ENCODE measurements at places on chromosomes 2 and 18.

- DNase-seq = no peak
These were observed 23.5 kb downstream of the TRPM8 start for GRCh38 chr2:233940376-233941276.

DNA sequence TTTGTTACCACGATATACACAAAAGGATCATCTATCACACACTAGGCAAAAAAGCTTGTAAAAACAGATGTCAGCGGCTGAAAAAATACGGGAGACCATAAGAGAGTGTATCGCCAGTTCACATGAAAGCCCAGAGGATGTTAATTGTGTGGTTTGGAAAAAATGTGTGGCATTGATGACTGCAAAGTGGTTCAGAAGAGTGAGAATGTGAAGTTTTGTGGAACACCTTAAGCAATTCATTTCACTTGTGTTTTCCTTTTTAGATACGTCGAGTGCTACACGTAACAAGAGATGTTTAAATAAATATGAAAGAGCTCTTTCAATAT lies 61.7 kb upstream of the DAPL1 start:
- no peak for DNase-seq

GRCh38 chr2:105439141-105439540 lies 40.3 kb upstream of the FHL2 start:
- DNase-seq = no peak

GRCh38 chr2:109069331-109070194 lies 59.4 kb upstream of the SH3RF3 start:
- DNase-seq = no peak

DNA sequence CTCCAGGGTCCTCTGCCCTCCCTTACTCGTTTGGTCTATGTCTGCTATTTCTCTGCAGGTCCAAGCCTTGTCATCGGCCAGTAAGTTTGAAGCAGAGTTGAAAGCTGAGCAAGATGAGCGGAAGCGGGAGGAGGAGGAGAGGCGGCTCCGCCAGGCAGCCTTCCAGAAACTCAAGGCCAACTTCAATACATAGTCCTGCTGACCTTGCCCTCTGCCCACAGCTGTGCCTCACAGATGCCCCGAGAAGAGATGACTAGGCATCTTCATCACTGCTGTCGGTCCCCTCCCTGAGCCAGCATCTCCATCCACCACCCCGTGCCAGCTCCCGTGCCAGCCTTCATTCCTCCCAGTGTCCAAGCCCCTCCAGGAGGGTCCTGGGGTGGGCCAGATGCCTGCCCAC lies 15.6 kb upstream of the GIGYF2 start:
- no peak for DNase-seq

GRCh38 chr18:46224181-46224775 lies 120.1 kb downstream of the HAUS1 start:
- DNase-seq = no peak

GRCh38 chr2:219281588-219281987 lies 2.4 kb downstream of the DNAJB2 start:
- DNase-seq = no peak

DNA sequence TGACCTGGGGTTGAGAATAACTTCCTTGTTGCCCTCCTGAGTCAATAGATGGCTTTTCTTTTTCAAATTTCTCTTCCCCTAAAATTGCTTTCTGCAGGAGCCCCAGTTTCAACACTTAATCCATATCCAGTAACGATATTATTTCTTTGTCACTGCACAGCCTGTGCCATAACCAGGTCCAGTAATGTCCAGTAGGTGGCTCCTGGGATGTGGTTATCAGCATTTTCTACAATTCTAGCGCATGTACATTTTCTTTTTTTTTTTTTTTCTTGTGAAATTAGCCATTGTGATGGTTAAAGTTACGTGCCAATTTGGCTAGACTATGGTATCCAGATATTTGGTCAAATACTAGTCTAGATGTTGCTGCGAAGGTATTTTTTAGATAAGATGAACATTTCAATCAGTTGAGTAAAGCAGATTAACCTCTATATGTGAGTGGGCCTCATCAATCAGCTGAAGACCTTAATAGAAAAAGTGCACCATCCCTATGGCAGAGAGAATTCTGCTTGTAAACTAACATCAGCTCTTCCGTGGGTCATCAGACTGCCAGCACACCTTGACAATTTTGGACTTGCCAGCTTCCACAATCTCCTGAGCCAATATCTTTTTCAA lies 72.9 kb upstream of the SCG2 start:
- DNase-seq = no peak

All from cerebellum (tissue), 4 donors.